ENCODE measurements at places on chromosomes 16 and 17. TPM values are rescaled to one million over a fixed set of nuclear protein-coding genes. Genes with fewer than 3 reads are reported as not detected.

Gene IRX6
- not detected for total RNA-seq

Gene RIPOR1
- 118 TPM for total RNA-seq

DNA sequence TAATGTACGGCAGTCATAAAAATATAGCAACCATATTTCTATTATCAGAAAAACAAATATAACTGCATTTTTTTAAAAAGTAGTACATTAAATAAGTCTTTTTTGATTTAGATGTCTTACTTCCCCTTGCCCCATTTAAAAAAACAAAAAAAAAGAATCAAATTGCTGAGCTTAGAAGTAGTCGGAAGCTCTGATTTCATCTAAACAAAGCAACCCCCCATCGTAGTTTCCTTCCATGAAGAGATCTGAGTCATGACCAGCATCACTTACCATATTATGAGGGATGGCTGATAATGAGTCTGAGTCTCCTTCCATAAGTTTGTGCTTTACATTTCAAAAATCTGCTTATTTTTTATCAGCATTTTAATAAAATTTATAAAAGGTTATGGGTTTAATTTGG lies 86.2 kb downstream of the ITFG1 start:
- no peak overlapping the region for H3K27ac ChIP-seq
- H3K4me3 ChIP-seq: no peak overlapping the region
- peaks cover 5% of the 10 kb centered on the region for H3K36me3 ChIP-seq
- no peaks in the 10 kb centered on the region for H3K4me1 ChIP-seq

GRCh38 chr16:56860226-56861020 lies 4.6 kb upstream of the SLC12A3 start:
- H3K4me1 ChIP-seq: peaks cover 69% of the 10 kb centered on the region
- no peaks in the 10 kb centered on the region for H3K36me3 ChIP-seq
- H3K27me3 ChIP-seq: no peaks in the 10 kb centered on the region
- peak; percentile 72 for DNase-seq
- H3K4me3 ChIP-seq: no peak overlapping the region
- H3K27ac ChIP-seq: peak overlapping the region; percentile 64

GRCh38 chr16:53129281-53130158 lies 74.7 kb downstream of the CHD9 start:
- peak overlapping the region; percentile 97 for H3K4me3 ChIP-seq
- DNase-seq: peak; percentile 10
- no peaks in the 10 kb centered on the region for H3K27me3 ChIP-seq

GRCh38 chr17:75047398-75048098 lies 523 bp downstream of the KCTD2 start:
- peaks cover 19% of the 10 kb centered on the region for H3K4me1 ChIP-seq
- H3K36me3 ChIP-seq: peaks cover 10% of the 10 kb centered on the region
- DNase-seq: peak; percentile 50
- H3K27me3 ChIP-seq: no peaks in the 10 kb centered on the region
- H3K4me3 ChIP-seq: peak overlapping the region; percentile 92

GRCh38 chr16:86739808-86740207 lies 161.5 kb downstream of the FOXL1 start:
- H3K27me3 ChIP-seq: peaks cover 7% of the 10 kb centered on the region
- H3K4me1 ChIP-seq: peaks cover 4% of the 10 kb centered on the region
- no peak overlapping the region for H3K4me3 ChIP-seq
- no peak overlapping the region for H3K27ac ChIP-seq

- H3K36me3 ChIP-seq: no peaks in the 10 kb centered on the region
- peak; percentile 78 for DNase-seq
- H3K4me3 ChIP-seq: no peak overlapping the region
- H3K27ac ChIP-seq: no peak overlapping the region
- peaks cover 10% of the 10 kb centered on the region for H3K27me3 ChIP-seq
Measured at GRCh38 chr17:50026837-50027171, 29.1 kb upstream of the ITGA3 start.

DNA sequence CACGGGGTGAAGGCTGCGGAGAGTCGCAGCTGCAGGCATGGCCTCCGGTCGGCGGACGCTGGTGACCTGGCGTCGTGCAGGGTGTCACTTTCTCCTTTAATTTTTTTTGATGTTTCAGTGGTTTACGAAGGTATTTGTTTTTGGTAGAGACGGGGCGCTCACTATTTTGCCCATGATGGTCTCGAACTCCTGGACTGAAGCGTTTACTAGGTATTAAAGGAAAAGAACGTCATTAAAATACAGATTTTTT lies 17.1 kb downstream of the ZNF213 start:
- peaks cover 36% of the 10 kb centered on the region for H3K4me1 ChIP-seq
- peak overlapping the region; percentile 1 for H3K27ac ChIP-seq
- no peak for DNase-seq

- H3K27ac ChIP-seq: no peak overlapping the region
- H3K36me3 ChIP-seq: peaks cover 10% of the 10 kb centered on the region
- H3K4me1 ChIP-seq: no peaks in the 10 kb centered on the region
- no peak for DNase-seq
- no peak overlapping the region for H3K4me3 ChIP-seq
Measured at GRCh38 chr17:67685351-67685750, 32.4 kb upstream of the NOL11 start.

- no peak overlapping the region for H3K27ac ChIP-seq
- H3K4me3 ChIP-seq: no peak overlapping the region
- H3K36me3 ChIP-seq: no peaks in the 10 kb centered on the region
- DNase-seq: no peak
- peaks cover 19% of the 10 kb centered on the region for H3K4me1 ChIP-seq
Measured at GRCh38 chr17:76451506-76451905, 1.4 kb downstream of the UBE2O start.

GRCh38 chr16:22035153-22035552 lies 27.2 kb downstream of the MOSMO start:
- H3K27ac ChIP-seq: no peak overlapping the region
- no peak for DNase-seq
- H3K4me3 ChIP-seq: no peak overlapping the region

GRCh38 chr16:87391950-87392820 lies at the start of gene MAP1LC3B:
MAP1LC3B (plus strand) TSS chr16:87392336; CDS start chr16:87392428, 92 bp downstream.
- peaks cover 43% of the 10 kb centered on the region for H3K4me1 ChIP-seq
- H3K27me3 ChIP-seq: no peaks in the 10 kb centered on the region

GRCh38 chr16:1309888-1310831 lies 724 bp downstream of the UBE2I start:
- H3K27me3 ChIP-seq: no peaks in the 10 kb centered on the region
- peaks cover 22% of the 10 kb centered on the region for H3K36me3 ChIP-seq
- peak overlapping the region; percentile 64 for H3K27ac ChIP-seq
- DNase-seq: peak; percentile 78
- peaks cover 49% of the 10 kb centered on the region for H3K4me1 ChIP-seq

DNA sequence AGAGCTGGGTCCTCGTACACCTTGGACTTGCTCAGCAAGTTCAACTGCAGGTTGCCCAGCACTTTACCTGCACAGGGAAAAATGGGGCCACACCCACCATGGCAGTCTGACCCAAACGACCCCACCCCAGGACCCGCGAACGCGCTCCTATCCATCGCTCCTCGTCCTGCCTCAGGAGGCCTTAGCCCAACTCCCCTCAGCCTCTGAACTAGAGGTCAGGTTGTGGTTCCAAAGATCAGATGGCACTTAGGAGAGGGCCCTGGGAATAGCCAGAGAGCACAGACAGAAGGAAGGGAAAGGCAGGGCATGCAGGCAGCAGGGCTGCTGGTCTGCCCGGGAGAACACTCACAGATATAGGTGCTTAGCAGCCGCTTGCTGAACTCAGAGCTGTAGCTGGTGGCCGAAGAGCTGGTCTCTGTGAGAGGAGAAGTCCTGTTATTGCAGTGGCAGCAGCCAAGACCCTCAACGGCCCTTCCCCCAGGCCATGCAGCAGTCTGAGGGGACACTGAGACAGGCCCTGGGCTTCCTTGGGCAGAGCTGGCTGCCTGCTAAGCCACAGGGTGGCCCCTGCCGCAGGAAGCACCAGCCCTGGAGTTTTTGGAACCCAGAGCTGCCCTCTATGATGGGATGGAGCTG lies 6.9 kb downstream of the ZACN start:
- peaks cover 83% of the 10 kb centered on the region for H3K36me3 ChIP-seq
- no peaks in the 10 kb centered on the region for H3K4me1 ChIP-seq
- no peak for DNase-seq
- no peaks in the 10 kb centered on the region for H3K27me3 ChIP-seq

- no peak overlapping the region for H3K4me3 ChIP-seq
- no peaks in the 10 kb centered on the region for H3K27me3 ChIP-seq
- H3K36me3 ChIP-seq: peaks cover 7% of the 10 kb centered on the region
- H3K27ac ChIP-seq: no peak overlapping the region
- peaks cover 11% of the 10 kb centered on the region for H3K4me1 ChIP-seq
Measured at GRCh38 chr17:75998327-75998795, 2.3 kb upstream of the CDK3 start.

GRCh38 chr16:66886321-66886720 lies 6.0 kb downstream of the PDP2 start:
- H3K27ac ChIP-seq: no peak overlapping the region
- no peak overlapping the region for H3K4me3 ChIP-seq
- DNase-seq: no peak
- no peaks in the 10 kb centered on the region for H3K27me3 ChIP-seq

- DNase-seq: peak; percentile 36
- no peaks in the 10 kb centered on the region for H3K36me3 ChIP-seq
- H3K4me1 ChIP-seq: peaks cover 23% of the 10 kb centered on the region
- H3K27ac ChIP-seq: no peak overlapping the region
- H3K4me3 ChIP-seq: no peak overlapping the region
Measured at GRCh38 chr17:81930142-81931125, 2.9 kb upstream of the MAFG start.

DNA sequence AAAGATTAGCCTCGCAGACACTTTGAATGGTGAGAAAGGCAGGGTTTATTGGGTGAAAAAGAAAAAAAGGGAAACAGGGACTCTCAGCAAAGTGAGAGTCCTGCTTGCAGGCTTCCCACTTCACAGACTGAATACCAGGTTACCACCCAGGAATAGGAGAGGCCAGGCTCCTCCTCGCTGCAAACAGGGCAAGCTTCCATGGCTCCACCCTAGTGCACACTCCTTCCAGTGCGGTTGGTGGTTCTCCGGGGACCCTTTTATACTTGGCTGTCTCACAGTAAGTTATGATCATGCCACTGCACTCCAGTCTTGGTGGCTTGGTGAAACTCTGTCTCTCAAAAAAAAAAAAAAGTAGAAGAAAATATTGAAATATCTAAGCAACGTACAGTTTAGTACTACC lies 30.5 kb upstream of the CDH8 start:
- no peaks in the 10 kb centered on the region for H3K36me3 ChIP-seq
- no peaks in the 10 kb centered on the region for H3K27me3 ChIP-seq
- H3K4me3 ChIP-seq: no peak overlapping the region
- H3K27ac ChIP-seq: no peak overlapping the region

- H3K27ac ChIP-seq: no peak overlapping the region
- no peak overlapping the region for H3K4me3 ChIP-seq
- DNase-seq: no peak
Measured at GRCh38 chr17:56521414-56522141, 71.9 kb upstream of the NOG start.

- no peaks in the 10 kb centered on the region for H3K36me3 ChIP-seq
- H3K4me3 ChIP-seq: no peak overlapping the region
- H3K27me3 ChIP-seq: peaks cover 3% of the 10 kb centered on the region
Measured at GRCh38 chr17:35801583-35802224, 6.3 kb upstream of the MMP28 start.

- H3K27me3 ChIP-seq: no peaks in the 10 kb centered on the region
- no peak overlapping the region for H3K4me3 ChIP-seq
- no peaks in the 10 kb centered on the region for H3K36me3 ChIP-seq
- H3K4me1 ChIP-seq: no peaks in the 10 kb centered on the region
- no peak overlapping the region for H3K27ac ChIP-seq
- no peak for DNase-seq
Measured at GRCh38 chr17:71184716-71185115, 936.1 kb upstream of the SOX9 start.

DNA sequence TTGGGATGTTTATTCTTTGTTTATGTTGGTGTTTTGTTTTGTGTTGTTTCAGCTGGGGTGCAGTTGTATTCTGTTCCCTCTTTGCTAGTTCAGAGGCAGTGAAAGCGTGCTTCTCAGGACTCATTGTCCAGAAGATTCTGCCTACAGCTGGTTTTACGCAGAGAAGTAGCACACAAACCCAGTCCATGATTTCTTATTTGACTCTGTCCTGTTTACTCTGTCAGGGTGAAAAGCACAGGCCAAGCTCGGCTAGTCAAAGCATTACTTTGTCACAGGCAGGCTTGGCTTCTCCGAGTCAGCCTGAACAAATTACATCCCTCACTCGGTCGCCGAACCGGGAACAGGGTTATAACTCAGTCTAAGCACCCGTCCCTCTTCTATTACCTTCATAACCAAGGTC lies 435.0 kb downstream of the MAF start:
- H3K36me3 ChIP-seq: no peaks in the 10 kb centered on the region
- DNase-seq: no peak
- H3K4me1 ChIP-seq: peaks cover 24% of the 10 kb centered on the region

DNA sequence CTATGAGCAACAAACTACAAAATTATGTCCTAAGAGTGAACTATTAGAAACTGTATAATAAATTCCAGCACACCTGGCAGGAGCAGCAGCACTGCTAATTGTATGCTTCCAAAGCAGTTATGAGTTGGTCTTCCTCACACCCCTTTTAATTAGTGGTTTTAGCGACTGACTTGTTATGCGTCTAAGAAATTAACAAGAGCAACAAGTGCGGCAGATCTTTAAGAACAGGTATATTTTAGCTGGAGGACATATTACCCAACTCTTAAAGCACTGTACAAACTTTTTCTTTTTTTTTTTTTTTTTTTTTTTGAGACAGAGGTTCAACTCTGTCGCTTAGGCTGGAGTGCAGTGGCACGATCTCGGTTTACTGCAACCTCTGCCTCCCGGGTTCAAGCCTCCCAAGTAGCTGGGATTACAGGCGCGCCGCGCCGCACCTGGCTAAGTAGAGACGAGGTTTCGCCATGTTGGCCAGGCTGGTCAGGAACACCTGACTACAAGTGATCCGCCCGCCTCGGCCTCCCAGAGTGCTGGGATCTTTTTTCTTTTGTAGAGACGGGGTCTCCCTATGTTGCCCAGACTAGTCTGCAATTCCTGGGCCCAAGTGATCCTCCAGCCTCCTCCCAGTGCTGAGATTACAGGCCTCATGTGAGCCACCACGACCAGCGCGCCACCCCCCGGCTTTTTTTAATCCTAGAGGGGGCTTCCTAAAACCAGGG lies 1.6 kb upstream of the FBXL20 start:
- H3K27ac ChIP-seq: no peak overlapping the region
- H3K4me3 ChIP-seq: no peak overlapping the region
- peaks cover 5% of the 10 kb centered on the region for H3K36me3 ChIP-seq
- DNase-seq: no peak

DNA sequence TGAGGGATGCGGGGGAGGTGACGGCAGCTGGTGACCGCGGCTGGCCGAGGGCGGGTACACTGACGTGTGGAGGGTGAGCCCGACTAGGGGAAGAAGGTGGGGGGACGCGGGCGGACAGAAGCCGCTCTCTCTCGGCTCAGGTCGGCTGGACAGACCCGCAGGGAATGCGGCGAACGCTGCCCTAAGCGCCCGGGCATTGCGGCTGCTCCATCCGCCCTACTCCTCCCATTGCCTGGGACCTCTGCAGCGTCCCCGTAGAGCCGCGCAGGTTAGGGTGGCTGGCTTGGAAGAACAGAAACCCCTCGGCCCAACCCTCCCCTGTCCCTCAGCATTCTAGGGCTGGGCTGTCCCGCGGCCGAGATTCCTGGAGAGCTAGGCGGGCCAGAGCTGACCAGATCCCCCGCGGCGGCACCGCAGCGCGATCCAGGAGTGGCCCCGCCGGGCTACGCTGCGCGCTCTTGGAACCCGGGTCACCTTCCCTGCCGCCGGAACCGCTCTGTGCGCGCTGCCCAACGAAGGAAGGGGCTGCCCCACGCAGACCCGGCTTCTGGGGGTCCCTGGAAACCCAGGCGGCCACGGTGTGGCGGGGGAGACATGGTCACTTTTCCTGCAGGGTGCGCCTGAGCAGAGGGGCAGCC lies 3.0 kb downstream of the DLX4 start:
- no peak for DNase-seq
- peaks cover 40% of the 10 kb centered on the region for H3K4me1 ChIP-seq
- H3K27ac ChIP-seq: no peak overlapping the region
- H3K4me3 ChIP-seq: no peak overlapping the region

GRCh38 chr17:43907998-43908721 lies 824 bp upstream of the MPP2 start:
- H3K36me3 ChIP-seq: no peaks in the 10 kb centered on the region
- H3K27ac ChIP-seq: no peak overlapping the region
- DNase-seq: no peak
- H3K4me1 ChIP-seq: peaks cover 27% of the 10 kb centered on the region

All from natural killer cell (primary cell).